ENCODE measurements at places on chromosomes 3 and 15.

DNA sequence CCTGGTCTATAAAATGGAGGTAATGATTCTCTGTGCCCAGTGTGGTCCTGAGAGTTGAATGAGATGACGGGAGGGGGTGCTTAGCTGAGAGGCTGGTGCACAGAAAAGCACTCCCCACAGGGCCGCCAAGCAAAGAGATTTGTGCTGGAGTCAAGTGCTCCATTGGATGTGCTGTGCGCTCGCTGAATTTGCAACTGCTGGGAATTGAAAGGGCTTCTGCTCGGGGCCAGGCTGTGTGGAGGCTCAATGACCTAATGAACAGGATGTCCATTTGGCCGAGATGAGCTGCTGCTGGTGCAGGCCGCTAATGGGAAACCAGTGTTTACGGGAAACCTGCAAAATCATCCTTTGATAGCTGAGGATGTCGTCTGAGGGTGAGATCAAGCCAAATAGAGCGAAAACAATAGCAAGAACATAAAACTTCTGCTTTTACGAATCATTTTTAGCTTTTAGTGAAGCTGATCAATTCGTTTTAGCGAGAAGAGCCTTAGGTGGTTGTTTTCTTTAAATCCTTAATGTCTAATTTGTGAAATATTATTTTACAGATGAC is 211.7 kb downstream of the GABRG3 start:
- DNase-seq, result no peak

GRCh38 chr3:177657243-177657642 is 460.0 kb upstream of the TBL1XR1 start:
- DNase-seq, result no peak

DNA sequence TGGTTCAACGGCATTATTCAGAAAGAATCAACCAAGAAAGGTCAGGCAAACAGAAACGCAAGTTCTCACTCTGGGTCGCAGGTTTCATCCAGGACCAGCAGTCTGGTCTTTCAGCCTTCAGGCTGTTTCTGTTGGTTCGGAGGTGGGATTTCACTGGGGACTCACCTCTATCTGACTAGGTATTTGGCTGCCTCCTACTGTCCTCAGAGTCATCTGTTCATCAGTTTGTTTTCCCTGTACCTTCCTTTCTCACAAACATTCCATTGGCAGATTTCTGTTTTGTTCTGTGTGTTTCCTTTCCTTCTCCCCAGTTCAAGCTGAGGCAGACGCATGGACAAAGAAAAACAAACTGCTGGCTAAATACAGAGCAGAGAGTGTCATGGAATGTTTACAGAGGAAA is 1046.6 kb upstream of the CFAP20DC start:
- DNase-seq, result no peak

DNA sequence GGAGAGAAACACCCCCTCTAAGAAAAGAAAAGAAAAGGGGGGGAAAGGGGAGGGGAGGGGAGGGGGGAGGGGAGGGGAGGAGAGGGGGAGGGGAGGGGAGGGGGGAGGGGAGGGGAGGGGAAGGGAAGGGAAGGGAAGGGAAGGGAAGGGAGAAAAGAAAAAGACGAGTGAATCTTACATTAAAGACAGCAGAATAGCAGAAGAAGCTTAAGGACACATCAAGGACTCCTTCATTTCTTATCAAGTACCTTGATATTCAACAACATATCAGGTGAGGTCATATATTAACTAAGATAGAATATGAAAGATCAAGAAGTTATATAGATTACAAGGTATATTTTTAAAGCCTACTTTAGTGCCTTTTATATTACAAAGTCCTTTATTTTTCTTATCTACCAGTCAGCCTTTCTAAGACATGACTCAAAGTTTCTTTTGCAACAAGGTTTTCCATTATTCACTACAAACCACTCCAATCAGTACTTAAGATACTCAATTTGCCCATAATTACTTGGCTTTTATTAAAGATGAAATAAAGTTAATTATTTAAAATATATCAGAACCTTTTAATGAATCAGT is 17.7 kb upstream of the AADAC start:
- no peak for DNase-seq

DNA sequence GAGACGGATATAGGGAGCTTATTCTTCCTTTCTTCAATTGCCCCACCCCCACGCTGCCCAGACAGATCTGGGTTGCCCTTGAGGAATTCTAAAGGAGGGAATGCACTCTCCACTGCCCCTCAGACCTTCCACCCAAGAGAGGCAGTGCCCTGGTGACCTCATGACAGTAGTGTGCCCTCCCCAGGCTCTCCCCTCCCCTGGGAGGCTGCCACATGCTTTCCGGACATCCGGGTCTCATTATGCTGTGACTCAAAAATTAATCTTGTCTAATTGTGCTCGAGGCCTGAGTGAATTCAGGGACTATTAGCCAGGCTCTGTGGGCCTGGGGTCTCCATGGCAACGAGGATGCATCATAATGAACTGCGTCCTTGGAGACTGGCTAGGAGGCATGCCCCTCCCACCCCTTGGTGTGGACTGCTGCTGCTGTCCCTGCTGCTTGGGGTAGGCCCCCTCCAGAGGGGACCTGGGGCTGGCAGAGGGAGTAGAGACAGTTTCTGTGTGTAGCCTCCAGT is 20.8 kb downstream of the CORO2B start:
- DNase-seq, result peak; percentile 91
